Mucosa of descending colon (tissue), 3 donors: ENCODE measurements at places on chromosomes 16 and 17. TPM values are rescaled to one million over a fixed set of nuclear protein-coding genes. Genes with fewer than 3 reads are reported as not detected.

Gene KRT27
- total RNA-seq = not detected

GRCh38 chr16:68948230-68948910 is 105.0 kb downstream of the TANGO6 start:
- DNase-seq = no peak

- no peak for DNase-seq
Observed at GRCh38 chr17:2241823-2242222, 61.8 kb downstream of the SMG6 start.

Gene CNTNAP4
- total RNA-seq = not detected

Gene FGF11
- 2.2 TPM for total RNA-seq

- no peak for DNase-seq
Observed at GRCh38 chr16:87840271-87840978, 28.9 kb downstream of the SLC7A5 start.

Gene ATP2C2
- 322 TPM for total RNA-seq

- DNase-seq = no peak
Observed at GRCh38 chr17:73201215-73202069, 8.6 kb downstream of the COG1 start.

GRCh38 chr17:28916302-28916934 is 13.5 kb upstream of the DHRS13 start:
- DNase-seq = peak; percentile 73

- DNase-seq = no peak
Observed at GRCh38 chr16:1788095-1788707, 5.3 kb downstream of the IGFALS start.

GRCh38 chr17:51630101-51630671 is 369.8 kb downstream of the UTP18 start:
- DNase-seq = no peak

Gene LLGL2
- total RNA-seq = 590 TPM

Gene FAAP100
- total RNA-seq = 28.9 TPM

GRCh38 chr17:74241431-74241830 is 28.1 kb downstream of the TTYH2 start:
- DNase-seq = no peak

- no peak for DNase-seq
Observed at GRCh38 chr17:62880120-62880519, 72.0 kb upstream of the MARCHF10 start.

GRCh38 chr16:84986879-84987278 is 24.5 kb downstream of the ZDHHC7 start:
- DNase-seq = no peak

Gene CCL8
- total RNA-seq = 1.6 TPM

Gene IRF8
- total RNA-seq = 28.8 TPM

DNA sequence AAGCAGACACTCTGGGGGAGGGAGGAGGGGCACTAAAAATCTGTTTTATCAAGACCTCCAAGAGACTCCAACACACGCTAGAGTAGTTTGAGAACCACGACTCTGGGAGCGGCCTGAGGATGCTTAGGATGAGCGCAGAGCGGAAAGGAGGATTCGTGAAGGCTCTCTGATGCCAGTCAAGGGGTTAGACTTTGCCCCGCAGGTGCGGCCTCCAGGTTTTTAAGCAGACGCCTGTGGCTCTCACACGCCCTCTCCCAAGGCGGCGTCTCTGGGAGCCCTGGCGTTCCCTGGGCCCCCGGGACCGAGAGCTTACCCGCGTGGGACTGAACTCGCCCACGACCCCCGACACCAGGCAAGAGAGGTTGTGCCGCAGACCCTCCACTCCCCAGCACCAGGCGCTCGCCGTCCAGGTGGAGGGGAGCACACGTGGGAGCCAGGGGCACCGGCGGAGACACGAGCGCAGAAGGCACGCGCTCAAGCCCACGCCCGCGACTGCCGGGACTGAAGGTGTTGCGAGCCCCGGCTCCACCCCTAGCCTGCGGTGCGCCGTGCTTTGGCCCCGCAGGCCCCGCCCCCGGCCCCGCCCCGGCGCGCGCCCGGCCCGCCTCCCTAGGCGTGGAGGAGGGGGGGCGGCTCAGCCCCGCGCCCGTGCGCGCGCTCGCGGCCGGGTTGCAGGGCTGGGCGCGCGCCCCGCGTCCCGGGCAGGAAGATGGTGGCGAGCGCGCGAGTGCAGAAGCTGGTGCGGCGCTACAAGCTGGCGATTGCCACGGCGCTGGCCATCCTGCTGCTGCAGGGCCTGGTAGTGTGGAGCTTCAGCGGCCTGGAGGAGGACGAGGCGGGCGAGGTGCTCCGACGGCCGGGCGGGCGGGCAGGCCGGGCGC is at the start of gene XYLT2:
Gene XYLT2 (plus strand): TSS at position 695 of the 881 bp plus-strand sequence. CDS start 15 bp downstream, at position 710.
- DNase-seq = peak; percentile 94

DNA sequence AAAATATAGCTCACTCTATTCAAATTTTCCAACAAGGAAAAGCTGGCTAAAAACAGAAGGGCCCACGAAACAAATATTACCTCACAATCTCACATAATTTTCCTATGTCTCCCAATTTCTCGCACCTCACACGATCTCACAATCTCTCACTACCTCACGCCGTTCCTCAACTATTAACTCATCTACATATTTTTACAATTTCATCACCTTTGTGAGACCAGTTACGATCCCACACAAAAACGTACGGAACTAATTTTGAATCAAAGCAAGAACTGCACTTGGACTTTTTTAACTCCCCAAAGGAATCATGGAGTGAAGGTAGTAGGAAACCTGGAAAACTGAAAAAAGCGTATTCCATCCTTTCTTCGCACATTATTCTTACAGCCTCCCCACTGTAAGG is 1.1 kb downstream of the CBX1 start:
- DNase-seq = no peak

Gene SLC4A1
- total RNA-seq = not detected

DNA sequence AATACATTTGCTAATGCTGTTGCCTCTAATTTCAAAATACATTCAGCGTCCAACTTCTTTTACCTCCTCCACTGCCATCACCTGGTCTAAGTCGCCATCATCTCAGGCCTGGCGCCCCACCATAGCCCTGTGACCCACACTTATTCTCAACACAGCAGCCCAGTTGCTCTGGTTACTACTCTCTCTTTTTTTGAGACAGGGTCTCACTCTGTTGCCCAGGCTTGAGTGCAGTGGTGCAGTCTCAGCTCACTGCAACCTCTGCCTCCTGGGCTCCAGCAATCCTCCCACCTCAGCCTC is 7.5 kb upstream of the NKD1 start:
- no peak for DNase-seq

Gene SP2
- total RNA-seq = 21.7 TPM

DNA sequence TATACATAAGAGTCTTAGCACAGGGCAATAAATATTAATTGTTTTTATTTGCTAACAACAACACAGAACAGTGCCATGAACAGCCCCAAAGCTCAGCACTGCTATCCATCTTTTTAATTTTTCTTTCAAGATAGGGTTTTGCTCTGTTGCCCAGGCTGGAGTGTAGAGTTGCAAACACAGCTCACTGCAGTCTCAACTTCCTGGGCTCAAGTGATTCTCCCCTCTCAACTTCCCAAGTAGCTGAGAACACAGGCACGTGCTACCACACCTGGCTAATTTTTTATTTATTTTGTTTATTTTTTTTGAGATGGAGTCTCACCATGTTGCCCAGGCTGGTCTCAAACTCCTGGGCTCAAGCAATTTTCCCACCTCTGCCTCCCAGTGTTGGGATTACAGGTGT is 47.6 kb upstream of the AKAP1 start:
- no peak for DNase-seq

Gene NRN1L
- total RNA-seq = 0.49 TPM
